ENCODE measurements at places on chromosomes 5 and 9.

GRCh38 chr5:139600336-139600949 lies 39.3 kb downstream of the UBE2D2 start:
- DNase-seq: no peak

DNA sequence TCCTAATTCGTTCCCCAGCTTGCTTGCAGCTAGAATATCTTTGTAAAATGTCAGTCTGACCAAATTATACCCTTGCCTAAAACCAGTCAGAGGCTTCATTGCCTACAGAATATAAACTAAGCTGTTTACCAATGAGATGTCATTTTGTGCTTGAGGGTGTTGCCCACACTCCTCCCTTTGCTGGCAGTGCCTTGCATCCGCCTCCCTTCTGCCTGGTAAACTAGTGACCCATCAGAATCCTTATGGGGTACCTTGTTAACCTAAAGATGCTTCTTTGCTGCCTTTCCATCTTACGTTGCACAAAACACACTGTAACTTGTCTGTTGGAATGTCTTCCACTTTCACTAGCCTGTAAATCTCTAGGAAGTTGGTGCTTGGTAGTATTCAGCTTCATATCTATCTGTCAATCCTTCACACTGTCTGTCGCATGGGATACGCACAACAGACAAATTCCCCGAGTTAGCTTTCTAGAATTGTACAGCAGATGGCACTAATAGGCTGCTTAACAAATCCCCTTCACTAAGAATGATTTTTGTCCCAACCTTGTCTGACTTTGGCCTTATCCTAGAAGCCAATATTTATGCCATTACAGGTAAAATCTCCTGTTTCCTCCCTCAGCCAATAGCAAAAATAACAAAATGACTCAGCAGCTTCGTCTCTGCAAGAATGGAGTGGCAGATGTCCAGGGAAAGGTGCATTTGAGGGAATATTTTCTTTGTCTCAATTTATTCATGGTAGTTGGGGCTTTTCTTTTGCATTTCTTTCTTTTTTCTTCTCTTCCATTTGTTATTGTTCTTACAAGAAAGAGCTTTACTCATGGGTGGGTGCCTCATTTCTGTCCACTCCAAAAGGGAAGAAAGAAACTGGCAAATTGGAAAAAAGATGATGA lies 3.0 kb downstream of the NUDT2 start:
- DNase-seq: no peak

- no peak for DNase-seq
Observed at GRCh38 chr5:56517011-56517416, 283.9 kb upstream of the ANKRD55 start.

DNA sequence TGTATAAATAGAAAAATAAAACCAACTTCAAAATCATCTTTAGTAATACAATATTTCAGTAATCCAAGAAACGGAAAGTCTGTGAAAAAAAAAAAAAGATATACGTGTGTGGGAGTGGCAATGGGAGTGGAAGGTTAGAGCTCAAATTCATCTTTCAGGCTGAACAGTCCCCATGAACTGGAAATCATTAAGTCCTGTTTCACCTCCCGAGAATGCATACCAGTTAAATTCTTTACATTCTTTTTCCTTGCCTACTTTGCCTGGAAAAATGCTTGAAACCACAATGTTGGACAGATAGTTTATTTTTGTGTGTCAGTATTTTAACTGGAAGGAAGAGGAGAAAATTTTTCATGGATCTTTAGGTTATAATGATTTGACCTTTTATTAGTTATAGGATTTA lies 166.8 kb downstream of the MUSK start:
- DNase-seq: no peak

DNA sequence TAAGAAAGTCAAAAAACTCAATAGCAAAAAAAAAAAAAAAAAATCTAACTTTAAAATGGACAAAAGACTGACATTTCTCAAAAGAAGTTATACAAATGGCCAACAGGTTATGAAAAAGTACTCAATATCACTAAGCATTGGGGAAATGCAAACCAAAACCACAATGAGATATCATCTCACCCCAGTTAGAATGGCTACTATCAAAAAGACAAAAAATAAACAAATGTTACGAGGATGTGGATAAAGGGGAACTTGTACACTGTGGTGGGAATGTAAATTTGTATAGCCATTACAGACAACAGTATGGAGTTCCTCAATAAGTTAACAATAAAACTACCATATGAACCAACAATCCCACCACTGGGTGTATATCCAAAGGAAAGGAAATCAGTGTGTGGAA lies 37.2 kb downstream of the ENC1 start:
- no peak for DNase-seq

GRCh38 chr5:159441441-159441840 lies 111.2 kb upstream of the IL12B start:
- no peak for DNase-seq

GRCh38 chr5:109455598-109456096 lies 45.9 kb upstream of the PJA2 start:
- DNase-seq: no peak

GRCh38 chr5:369151-369868 lies 47.8 kb downstream of the AHRR start:
- no peak for DNase-seq

DNA sequence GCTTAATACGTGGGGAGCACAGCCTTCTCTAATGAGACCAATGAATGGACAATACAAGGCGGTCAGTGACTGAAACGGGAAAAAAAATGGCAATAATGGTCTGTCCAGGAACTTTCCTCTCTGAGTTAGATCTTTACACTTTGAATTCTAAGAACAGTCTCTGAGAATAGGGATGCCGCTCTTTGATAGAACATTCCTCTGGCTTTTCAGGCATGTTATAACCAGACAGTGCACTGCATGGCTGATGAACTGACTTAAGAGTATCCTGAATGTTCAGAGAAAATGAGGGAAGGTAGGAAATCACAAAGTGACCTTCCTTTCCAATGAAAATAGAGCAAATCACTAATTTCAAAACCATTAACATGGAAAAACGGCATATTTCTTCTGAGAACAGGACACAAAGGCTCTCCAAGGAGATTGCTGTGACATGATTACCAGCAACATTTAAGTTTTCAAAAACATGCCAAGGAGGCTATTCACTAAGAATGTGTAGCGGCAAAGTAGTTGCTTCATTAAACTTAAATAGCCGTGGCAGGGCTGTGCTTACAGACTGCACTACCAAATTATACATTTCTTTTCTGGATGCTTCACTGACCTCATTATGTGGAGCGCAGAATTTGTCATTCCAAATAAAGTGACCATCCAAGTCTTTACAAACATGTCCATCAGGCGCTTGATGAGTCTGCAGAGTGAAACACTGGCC lies 105.9 kb downstream of the MARCHF3 start:
- no peak for DNase-seq

GRCh38 chr9:78821126-78821822 lies 524.3 kb downstream of the PSAT1 start:
- no peak for DNase-seq

DNA sequence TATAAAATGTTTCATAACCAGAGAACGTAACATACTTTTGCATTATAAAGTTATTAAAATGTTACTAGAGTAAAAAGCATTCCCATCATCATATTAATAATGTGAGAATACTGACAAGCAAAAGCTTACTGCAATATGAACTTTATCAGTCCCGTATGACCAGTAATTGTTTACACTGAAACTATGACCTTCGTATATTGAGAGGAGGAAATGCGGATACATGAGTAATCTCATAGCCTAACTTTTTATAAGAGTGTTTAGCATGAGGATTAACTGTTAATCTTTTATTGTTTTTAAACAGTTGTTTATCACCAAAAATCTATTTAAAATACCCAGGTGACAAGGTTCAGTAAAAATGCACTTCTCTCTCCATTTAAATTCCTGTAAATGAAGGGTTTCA lies 272.4 kb downstream of the SLF1 start:
- DNase-seq: no peak

GRCh38 chr9:120869726-120870125 lies 7.3 kb downstream of the PHF19 start:
- DNase-seq: no peak

DNA sequence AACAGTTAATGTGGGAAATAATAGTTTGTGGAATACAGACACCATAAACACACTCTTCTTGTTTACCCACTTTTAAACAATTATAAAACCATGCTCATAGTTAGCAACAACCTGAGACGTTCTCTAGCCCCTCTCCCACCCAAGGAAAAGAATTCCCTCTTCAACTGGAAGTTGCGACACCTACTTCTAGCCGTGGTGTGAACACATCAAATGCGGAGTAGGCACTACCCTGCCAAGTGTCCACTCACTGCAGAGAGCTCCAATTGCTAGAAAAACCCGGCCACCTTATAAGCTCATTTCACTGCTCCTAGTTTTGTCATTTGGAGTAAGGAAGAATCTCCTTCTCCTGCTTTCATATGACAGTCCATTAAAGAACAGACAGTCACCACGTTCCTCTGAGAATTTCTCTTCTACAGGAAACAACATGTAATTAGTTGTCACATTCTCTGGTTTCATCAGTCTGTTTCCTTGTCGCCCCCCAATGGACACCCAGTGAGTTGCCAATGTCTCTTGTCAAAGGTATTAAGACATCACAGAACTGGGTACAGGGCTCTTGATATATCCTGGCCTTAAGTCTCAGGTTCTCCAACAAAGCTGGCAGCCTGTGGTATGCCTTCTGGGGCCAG lies 47.3 kb downstream of the PRLR start:
- DNase-seq: no peak

DNA sequence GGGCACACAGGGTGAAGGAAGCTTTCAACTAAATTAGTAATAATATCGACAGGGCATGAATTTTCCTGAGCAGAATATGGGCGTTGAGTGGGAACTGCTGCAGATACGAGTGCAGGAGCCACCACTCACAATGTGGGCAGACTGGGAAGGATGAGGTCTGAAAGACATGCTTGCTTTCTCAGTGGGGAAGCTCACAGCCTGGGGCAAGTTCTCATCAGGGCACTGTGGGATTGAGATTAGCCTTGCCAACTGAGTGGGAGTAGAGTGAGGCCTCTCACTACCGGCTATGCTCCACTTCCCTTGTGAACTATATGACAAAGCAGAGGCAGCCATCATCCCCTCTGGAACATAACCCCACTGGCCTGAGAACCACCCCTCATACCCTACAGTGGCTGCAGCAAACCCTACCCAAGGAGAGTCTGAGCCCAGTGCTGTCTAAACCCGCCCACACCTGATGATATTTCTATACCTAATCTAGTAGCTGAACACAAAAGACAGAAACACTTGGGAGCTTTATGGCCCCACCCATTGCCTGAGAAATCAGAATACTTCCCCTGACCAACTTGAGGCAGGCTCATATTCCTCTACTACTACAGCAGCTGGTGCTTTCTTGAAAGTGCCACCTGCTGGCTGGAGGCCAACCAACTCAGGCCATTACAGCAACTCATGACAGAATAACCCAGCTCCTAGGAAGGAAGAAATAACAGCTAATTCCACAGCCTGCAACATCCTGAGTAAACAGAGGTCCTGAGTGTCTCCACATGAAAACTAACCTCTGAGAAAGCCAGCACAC lies 173.7 kb upstream of the SPEF2 start:
- no peak for DNase-seq
